ENCODE measurements at places on chromosomes 11 and 22.

DNA sequence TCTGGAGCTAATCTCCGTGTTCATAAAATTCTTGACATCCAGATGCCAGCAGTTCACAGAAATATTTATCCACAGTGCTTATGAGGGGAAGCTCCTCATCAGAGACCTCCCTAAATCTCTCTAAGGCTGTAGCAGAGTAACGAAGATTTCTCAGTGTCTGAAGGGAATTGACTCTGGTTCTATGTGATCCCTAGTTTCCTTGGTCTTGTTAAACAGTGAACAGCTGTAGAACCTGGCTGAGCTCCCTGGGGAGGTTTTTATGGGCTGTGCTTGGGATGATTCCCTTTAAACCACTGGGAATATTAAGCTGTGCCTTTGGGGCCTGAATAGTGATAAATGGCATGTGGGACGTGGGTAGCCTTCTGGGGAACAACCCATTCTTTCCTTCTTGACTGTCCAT lies 43.7 kb upstream of the ARHGAP20 start:
- DNase-seq = no peak

GRCh38 chr11:43012606-43013005 lies 299.2 kb upstream of the API5 start:
- no peak for DNase-seq

- DNase-seq = no peak
Measured at GRCh38 chr22:40605761-40606160, 30.8 kb downstream of the MRTFA start.

- DNase-seq = no peak
Measured at GRCh38 chr11:122731500-122731913, 76.0 kb downstream of the UBASH3B start.

DNA sequence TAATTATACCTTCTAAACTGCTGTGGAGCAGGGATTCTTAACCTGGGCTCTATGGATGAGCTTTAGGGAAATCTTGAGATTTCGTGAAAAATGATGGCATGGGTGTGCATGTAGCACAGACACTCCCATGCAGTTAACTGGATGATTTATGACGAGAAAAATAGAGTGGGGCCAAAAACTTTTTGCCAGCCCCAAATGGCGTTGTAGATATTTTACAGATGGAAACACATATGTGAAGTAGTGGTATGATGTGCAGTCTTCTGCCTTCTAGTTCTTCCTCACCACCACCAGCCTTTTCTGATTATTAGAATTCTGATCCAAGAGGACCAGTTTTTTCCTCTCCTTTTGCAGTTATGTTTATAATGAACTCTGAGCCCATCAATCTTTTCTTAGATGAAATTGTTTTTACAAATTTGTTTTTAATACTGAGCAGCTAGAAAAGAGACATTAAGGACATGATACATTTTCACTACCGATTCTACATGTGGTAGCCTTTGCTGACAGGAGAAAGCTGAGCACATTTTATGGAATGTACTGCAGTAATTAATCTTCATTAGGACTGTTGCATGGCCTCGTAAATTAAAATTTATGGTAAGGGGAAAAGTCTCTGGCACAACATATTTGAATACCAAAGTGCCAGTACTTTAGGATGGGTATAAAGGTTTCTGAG lies 261.4 kb downstream of the DDX10 start:
- no peak for DNase-seq

GRCh38 chr22:26045860-26046259 lies 123.4 kb upstream of the SEZ6L start:
- no peak for DNase-seq

- peak; percentile 80 for DNase-seq
Measured at GRCh38 chr11:57638005-57638781, 11.5 kb downstream of the YPEL4 start.

- no peak for DNase-seq
Measured at GRCh38 chr22:36870250-36870649, 9.4 kb downstream of the NCF4 start.

DNA sequence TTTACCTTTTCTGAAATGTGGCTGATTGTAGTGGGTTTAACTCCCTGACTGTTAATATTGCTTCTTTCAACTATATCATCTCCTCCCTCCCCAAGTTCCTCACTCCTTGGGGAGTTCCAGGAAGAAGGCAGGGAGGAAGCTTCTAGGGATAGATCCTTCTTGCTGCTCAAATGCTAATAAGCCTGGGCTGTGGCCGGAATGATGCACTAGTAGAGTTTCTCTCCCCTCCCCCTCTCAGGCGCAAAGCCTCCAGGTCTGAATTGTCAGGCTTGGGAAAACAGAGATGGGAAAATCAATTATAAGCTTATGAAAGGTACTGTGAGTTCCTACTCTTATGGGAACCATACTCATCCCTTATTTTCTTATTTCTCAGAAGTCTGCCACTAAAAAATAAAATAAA lies 30.8 kb downstream of the FEZ1 start:
- DNase-seq = no peak

- DNase-seq = no peak
Measured at GRCh38 chr11:20611892-20612291, 12.5 kb downstream of the SLC6A5 start.

- DNase-seq = no peak
Measured at GRCh38 chr11:34165786-34166555, 60.5 kb downstream of the NAT10 start.

DNA sequence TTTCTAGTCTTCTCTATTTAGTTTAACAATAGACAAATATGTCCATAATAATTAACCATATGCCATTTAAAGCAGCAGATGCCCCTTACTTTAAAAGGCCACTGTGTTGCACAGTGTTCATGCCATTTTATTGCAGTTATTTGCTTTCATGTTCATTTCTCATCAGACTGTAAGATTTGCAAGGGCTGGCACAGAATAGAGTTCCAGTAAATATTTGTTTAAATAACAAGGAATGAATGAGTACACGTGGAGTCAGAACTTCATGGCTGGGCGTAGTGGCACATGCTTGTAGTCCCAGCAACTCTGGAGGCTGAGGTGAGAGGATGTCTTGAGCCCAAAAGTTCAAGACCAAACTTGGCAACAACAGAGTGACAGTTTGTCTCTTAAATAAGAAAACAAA lies 1228.6 kb downstream of the LRRC4C start:
- DNase-seq = no peak

GRCh38 chr11:119832202-119832935 lies 103.4 kb upstream of the NECTIN1 start:
- DNase-seq = no peak

GRCh38 chr11:129259931-129260348 lies 67.8 kb upstream of the ARHGAP32 start:
- DNase-seq = no peak

- DNase-seq = no peak
Measured at GRCh38 chr11:95461348-95461747, 230.3 kb upstream of the SESN3 start.

GRCh38 chr11:133787379-133788141 lies 57.8 kb downstream of the SPATA19 start:
- DNase-seq = no peak

DNA sequence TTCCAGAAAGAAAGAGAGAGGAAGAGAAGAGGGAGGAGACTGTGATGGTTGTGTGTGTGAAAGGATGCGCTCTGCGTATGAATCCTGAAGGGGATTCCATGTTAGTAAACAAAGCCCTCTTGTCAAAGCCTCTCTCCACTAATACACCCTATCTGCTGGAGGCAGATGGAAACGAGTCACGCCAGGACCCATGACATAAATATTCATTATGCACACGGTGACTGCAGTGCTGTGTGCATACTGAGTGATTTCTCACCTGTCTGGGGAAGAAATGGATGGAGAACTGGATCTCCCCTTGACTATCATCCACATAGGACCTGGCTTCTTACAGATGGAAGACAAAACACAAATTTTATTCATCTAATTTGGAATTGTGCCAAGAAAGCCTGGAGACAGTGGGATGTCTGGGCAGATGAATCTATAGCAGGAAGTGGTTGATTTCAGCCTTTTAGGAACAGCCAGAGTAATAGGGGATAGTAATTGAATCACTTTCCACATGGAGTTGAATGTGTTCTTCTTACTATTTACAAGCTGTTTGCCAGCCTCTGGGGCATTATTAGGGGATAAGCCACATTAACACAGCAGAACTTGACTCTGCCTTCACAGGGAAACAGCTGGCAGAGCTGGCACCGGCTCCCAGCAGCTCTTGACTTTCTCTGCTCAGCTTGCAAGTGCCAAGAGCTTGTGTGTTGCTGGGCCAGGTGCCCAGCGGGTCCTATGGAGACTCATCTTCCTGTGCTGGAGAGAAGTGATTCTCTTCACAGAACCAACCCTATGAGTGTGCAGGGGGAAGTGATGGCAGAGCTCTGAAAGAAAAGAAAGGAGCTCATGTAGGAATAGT lies 9.0 kb downstream of the MTNR1B start:
- no peak for DNase-seq

GRCh38 chr11:57585301-57585700 lies 12.2 kb upstream of the SERPING1 start:
- no peak for DNase-seq

DNA sequence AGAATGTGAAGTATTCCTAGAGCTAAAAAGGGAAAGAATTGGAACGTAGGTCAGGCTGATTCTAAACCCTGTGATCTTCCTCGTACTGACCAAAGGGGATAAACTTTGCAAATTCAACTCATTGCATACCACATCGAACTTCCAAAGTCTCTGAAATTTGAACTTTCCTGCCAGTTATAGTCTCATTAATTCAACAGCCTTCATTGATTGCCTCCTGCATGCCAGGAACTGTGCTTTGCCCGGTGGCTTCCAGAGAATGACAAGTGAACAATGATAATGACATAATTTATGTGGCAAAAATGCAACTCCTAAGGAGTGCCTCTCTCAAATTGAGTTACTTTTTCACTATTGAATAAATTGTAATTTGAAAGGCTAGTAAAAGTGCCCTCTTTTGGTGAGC lies 107.7 kb upstream of the LDLRAD3 start:
- DNase-seq = no peak

DNA sequence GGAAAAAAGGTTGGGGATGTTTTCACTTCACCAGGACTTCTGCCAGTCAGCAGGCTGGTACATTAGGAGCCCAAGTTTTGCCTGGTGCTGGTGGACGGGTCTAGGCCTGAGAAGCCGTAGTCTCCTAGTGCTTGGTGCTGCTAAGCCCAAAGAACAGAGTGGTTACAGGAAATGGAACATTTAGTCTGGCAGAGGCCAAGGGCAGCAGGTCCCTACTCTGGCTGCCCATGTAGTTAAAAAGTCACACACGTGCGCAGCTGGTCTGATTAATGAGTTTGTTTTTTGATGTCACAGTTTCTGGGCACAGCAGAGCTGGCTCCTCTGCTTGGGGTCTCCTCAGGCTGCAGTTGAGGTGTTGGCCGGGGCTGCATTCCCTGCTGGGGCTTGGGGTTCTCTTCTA lies 20.6 kb downstream of the BCR start:
- no peak for DNase-seq

DNA sequence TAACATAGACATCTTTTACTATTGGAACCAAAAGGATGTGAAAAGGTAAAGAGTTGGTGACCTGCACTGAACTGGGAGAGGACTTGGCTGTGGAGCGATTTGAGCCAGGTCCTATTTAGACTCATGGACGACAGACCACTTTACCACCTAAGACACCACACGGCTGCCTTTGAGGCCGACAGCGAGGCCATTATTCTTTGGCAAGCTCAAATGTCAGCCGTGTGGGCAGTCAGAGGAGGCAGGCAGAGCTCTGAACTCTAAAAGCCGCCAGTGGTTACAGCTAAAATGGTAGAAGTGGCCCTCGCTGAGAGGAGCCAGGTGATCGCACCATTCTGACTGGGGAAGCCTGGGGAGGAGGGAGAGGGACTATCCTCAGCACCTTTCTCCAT lies 50.5 kb downstream of the SCUBE1 start:
- no peak for DNase-seq

- no peak for DNase-seq
Measured at GRCh38 chr22:27597703-27598444, 203.7 kb downstream of the MN1 start.
